ENCODE measurements at places on chromosomes 12 and 14.

DNA sequence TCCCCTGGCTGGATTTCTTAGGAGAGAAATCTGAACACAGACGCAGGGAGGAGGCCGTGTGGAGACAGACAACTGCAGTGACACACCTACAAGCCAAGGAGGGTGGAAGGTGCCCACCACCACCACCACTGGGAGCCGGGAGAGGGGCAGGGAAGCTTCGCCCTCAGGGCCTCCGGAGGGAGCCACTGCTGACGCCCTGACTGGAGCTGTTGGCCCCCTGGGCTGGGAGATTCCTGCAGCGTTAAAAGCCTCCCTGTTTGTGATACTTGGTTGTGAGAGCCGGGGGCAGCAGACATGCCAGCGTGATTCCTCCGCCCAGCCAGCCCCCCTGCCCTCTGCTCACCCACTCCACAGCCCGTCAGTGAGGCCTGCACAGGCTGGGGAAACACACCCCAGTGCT lies 72.0 kb downstream of the CHGA start:
- DNase-seq, result no peak

DNA sequence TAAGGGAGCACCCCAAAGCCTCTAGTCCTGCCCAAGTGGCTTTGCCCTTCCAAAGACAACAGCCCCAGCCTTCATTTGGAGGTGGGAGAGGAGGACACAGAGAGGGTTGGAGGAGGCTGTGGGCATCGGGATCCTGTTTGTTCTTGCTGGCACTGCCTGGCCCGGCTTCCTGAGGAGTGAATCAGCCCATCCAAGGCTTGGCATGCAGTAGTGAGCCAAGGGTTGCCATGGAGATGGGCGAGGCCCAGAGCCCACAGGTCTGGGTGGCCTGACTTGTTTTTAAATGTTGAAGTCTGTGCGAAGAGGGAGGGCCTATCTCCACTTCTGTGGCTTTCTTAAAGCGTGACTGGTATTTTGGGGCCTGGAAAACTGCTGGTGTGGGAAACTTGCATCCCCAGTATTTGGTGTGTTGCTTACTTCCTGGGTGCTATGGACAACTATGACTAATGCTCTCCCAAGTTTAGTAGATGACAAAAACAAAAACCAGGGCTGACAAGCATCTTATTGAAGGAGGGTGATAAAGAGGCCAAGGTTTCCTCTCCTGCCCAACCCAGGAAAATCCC lies 15.8 kb downstream of the CD9 start:
- peak; percentile 71 for DNase-seq

DNA sequence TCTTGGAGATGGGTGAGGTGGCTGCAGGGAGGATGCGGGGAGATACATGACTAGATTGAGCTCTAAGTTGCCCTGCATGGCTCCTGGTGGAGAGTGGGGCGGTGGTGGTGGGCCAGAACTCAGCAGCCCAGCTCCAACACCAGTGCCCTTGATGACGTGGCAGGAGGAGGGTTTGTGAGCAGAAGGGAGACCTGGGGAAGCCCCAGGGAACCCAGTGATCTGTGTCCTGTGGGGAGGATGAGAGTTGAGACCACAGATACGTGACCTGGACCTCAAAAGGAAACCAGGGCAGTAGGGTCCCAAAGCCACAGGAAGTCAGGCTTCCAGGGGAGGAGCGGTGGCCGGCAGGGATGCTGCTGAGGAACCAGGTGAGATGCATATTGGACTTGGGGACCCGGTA lies 989.1 kb upstream of the TMEM132C start:
- DNase-seq, result no peak

GRCh38 chr12:13165617-13166041 lies 30.9 kb upstream of the EMP1 start:
- DNase-seq, result no peak

- DNase-seq, result no peak
Observed at GRCh38 chr12:915090-915489, 34.4 kb downstream of the RAD52 start.

DNA sequence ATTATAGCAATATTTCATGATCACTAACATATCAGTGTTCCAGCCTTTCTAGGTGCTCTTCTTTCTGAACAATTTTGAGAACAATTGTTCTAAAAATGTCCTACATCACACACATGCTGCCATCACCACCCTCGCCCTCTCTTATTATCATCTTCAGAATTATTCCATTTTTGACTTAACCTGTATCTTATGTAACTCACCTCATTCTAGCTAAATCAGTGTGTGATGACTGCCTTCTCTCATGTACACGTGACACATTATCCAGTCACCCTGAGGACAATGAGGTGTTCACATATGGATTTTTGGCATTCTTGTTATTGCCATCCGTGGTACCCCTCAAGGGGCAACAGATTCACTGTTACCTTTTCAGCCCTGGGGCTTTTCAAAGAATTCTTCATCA lies 87.3 kb downstream of the RFX4 start:
- no peak for DNase-seq

DNA sequence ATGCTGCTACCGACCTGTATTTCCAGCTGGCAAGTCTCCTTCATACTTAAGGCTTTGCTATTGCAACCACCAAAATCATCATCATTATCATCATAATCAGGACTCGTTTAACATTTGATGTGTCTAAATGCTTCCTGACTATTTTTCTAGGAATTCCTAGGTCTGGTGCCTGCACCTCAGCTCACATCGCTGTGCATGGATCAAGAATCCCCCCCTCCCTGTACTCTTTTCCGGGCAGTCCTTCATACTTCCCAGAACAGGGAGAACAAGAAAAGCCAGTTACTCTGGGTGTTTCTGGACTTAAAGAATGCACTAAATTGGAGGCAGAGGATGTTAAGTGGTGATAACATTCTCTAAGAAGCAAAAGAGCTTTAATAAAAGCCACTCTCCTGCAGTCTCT lies 9.4 kb downstream of the ERP27 start:
- DNase-seq, result no peak

Measured in NCI-H460 (cell line).